ENCODE measurements at places on chromosomes 11 and 22. TPM values are rescaled to one million over a fixed set of nuclear protein-coding genes. Genes with fewer than 3 reads are reported as not detected.

CHRM4 gene
- 0.31 TPM for total RNA-seq

DNA sequence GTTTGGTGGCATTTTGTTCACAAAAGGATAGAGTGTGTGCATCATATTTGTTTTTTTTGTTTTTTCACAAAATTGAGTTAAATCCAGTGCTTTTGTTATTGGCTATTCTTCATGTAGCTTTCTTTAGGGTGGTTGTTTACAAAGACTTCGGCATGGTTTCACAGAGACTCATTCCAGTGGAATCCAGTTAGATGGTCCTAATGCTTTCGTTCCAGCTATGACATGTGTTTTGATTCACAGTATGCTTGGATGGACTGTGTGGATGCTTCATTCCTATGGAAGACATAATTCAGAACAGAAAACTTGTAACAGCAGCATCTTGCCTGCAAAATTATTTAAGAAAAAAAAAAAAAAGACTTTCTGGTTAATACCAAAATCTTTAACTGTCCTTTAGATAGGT lies 97.9 kb downstream of the PDHX start:
- no peak for DNase-seq

GRCh38 chr11:63652671-63653070 lies 18.5 kb downstream of the ATL3 start:
- DNase-seq = no peak

- no peak for DNase-seq
Observed at GRCh38 chr22:44307509-44308169, 5.1 kb downstream of the SHISAL1 start.

- no peak for DNase-seq
Observed at GRCh38 chr22:43011079-43011478, 3.9 kb downstream of the PACSIN2 start.

DNA sequence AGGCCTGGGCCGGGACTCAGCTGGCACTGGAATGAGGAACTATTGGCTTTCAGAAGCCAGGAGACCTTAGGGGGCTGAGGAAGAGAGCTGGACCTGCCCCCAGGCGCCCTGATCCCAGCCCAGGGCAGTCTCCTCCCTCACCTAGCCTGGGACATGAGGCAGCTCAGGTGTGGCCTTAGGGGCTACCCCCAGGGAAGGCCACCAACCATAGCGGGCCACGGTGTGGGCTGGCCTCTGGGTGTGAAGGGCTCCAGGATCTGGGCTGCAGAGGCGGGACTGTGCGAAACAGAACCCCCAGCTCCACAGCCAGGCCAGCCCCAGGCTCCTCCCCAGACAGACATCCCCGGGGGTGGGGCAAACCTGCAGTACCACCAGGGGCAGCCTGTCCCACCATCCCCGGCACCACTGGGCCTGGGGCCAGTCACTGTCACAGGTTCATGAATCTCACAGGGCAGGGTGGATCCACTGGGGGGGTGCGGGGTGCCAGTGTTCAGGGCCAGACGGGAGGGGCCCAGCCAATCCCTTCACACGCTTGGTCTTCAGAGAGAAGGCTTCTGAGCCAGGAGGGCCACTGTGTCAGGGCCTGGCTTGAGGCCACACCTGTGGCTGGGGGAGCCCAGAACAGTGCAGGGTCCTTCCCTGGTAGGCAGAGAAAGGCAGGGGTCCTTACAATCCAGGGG lies 3.5 kb downstream of the PLXNB2 start:
- DNase-seq = no peak

PTH gene
- not detected for total RNA-seq

OR10A2 gene
- not detected for total RNA-seq

DNA sequence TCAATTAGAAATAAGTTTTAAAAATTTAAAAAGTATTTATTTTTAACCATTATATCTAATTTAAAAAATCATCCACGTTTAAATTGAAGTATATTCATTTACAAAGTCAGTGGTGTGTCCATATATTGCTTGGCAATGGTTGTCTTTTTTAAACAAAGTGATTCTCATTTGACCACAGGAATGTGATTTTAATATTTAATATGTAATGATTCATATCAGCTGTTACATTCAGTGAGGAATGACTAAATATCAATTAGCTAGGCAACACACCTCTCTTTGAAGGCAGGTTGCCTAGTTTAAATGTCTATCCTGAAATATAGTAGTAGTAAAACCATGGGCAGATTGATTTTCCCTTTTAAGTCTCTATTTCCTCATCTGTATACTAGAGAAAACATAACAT lies 392.2 kb upstream of the CCDC179 start:
- DNase-seq = no peak

DNA sequence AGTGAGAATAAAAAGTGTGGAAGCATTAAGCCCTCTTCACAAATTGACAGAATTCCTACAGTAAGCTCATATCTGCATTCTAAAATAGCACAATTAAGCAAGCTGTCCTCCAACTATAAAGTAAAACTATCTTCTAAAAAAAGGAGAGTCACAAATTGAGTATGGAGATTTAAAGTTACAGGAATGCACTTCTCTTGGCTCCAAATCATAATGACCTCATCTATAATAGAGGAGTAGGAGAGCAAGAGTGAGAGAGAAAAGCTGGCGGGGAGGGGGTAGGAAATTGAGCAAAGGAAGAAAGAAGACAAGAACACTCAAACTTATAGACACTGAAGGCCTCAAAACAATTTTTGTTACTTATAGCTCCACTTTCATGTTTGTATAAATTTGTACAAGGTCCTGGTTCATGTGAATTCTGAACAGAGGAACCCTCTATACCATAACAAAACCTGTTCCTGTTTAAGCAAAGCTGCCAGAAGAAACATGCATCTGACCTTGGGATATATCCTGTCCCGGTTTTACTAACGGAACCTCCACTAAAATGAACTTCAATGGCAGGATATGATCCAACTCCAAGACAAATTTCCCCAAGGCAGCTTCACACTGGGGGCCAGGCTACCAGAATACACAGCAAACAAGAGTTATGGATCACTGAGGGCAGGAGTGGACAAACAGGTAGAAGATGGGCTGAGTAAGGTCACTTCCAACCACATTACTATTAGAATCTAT lies 37.2 kb downstream of the SLC35F2 start:
- DNase-seq = no peak

All from activated CD4-positive, alpha-beta T cell treated with anti-CD3 and anti-CD28 coated beads, Interleukin-2, amount 10 ng/mL, durations not matched to agents 7 days and 5 days (primary cell).